ENCODE measurements at places on chromosomes 16 and 17.

DNA sequence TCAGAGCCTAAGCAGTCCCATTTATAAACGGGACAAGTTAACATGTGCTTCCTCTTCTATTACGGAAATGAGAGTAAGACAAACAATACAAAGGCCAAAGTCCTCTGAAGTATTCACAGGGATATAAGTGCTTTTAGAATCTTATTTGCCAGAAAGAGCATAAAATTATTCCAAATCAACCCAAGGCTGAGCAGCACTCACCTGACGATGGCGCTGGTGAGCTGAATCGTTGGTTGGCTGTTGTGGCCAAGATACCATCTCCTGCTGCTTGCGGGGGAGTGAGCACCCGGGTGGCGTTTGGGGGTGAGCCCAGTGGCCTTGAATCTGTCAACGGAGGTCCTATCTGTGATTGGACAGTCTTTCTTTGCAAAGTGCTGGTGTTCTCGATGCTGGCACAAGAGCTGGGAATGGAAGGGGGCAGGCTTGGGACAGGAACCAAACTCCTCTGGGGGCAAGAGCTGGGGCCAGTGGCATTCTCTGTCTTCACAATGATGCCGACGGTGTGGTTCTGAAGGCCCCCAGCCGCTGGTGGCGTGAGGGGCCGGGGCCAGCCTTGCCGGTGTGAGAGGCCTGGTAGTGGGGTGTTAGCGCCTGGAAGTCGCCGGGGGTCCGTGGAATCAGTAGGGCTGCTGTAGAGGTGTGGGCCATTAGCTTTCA is 9.5 kb upstream of the DHRS13 start:
- no peak for DNase-seq
- H3K4me1 ChIP-seq, result peaks cover 5% of the 10 kb centered on the region
- peaks cover 79% of the 10 kb centered on the region for H3K36me3 ChIP-seq
- no peaks in the 10 kb centered on the region for H3K27me3 ChIP-seq
- no peak overlapping the region for H3K27ac ChIP-seq

GRCh38 chr17:2337544-2338314 is 428 bp downstream of the SGSM2 start:
- peak overlapping the region; percentile 93 for H3K4me3 ChIP-seq
- peak; percentile 57 for DNase-seq
- H3K36me3 ChIP-seq, result peaks cover 22% of the 10 kb centered on the region
- H3K27ac ChIP-seq, result peak overlapping the region; percentile 82
- peaks cover 22% of the 10 kb centered on the region for H3K4me1 ChIP-seq

GRCh38 chr16:85746460-85747215 is 4.3 kb downstream of the C16orf74 start:
- no peak overlapping the region for H3K27ac ChIP-seq
- H3K4me3 ChIP-seq, result no peak overlapping the region
- H3K36me3 ChIP-seq, result no peaks in the 10 kb centered on the region
- H3K4me1 ChIP-seq, result peaks cover 8% of the 10 kb centered on the region

DNA sequence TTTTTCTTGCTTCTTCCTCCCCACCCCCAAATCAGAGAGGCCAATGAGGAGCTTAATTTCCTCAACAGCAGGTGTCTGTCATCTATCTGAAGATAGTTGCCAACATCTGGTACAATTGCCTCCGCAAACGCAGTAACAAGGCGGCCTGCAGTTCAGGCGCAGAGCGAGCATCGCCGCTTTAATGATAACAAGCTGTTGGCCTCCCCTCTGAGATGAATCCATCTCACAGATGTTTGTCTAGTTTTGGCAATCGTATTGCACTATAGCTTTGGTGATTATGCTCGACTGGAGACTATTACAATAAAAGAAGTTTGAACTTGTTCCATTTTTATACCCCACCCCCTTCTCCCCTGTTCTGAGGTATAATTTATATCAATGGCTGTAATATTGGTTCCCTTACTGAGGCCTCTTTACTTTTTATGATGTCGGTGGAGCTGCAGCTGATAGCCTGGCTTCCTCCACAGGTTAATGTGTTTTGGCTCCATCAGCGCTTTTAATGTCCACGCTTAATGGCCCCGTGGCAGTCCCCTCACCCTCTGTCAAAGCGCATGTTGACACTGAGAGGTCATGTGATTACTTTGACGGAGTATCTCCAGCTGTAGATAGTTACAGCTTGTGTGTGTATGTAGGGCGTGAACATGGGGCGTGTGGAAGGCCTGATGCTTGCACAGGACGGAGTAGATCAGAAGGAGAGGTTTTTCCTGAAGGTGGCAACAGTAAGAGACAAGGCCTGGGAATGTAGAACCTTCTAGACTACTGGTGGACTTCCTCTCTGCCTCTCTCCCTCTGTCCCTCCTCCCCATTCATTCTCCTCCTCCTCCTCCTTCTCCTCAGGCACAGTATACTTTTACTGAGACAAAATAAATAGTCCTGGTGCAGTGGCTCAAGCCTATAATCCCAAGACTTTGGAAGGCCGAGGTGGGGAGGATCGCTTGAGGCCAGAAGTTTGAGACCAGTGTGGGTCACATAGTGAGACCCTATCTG is 164.7 kb downstream of the MSI2 start:
- peaks cover 21% of the 10 kb centered on the region for H3K4me1 ChIP-seq
- H3K27ac ChIP-seq, result no peak overlapping the region
- no peak for DNase-seq
- no peak overlapping the region for H3K4me3 ChIP-seq

- peaks cover 49% of the 10 kb centered on the region for H3K4me1 ChIP-seq
- H3K27me3 ChIP-seq, result peaks cover 23% of the 10 kb centered on the region
- H3K27ac ChIP-seq, result peak overlapping the region; percentile 93
- DNase-seq, result peak; percentile 71
- peak overlapping the region; percentile 87 for H3K4me3 ChIP-seq
- no peaks in the 10 kb centered on the region for H3K36me3 ChIP-seq
These were observed 1.2 kb downstream of the HCRT start for GRCh38 chr17:42183741-42184711.

DNA sequence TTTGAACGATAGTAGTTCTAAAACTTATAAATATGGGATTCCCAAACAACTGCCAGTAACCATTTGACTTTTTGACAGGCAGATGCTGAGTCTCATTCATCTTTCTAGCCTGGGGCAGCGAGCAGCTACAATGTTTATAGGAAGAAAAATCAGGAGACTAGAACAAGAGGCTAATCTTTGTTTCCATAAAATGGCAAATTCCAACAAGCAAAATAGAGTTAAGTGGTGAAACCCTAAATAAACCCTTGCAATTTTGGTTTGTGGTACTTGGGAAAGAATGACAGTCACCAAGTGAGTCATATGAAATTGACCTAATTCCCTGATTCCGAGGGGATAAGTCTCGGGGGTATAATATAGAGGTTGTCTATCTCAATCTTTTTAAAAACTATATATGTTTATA is 27.3 kb upstream of the HS3ST2 start:
- peaks cover 7% of the 10 kb centered on the region for H3K27me3 ChIP-seq
- no peaks in the 10 kb centered on the region for H3K36me3 ChIP-seq
- peaks cover 10% of the 10 kb centered on the region for H3K4me1 ChIP-seq
- H3K4me3 ChIP-seq, result no peak overlapping the region
- no peak overlapping the region for H3K27ac ChIP-seq

DNA sequence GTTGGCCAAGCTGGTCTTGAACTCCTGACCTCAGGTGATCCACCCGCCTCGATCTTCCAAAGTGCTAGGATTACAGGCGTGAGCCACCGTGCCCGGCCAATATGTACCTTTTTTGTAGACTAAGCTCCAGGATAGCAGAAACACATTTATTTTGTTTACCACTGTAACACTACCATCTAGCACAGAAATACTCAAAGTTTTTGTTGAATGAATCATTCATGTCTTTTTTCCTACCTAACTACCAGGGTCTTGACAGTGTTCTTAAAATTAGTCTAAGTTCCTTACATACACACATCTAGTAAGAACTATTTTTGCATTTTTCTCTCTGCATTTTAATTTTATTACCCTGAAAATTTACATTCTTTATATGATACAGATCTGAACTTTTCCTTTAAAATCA is 44.4 kb downstream of the AKAP10 start:
- H3K4me3 ChIP-seq, result no peak overlapping the region
- peaks cover 51% of the 10 kb centered on the region for H3K36me3 ChIP-seq
- peaks cover 4% of the 10 kb centered on the region for H3K4me1 ChIP-seq
- no peak overlapping the region for H3K27ac ChIP-seq
- DNase-seq, result no peak

Data from activated CD4-positive, alpha-beta T cell treated with anti-CD3 and anti-CD28 coated beads, Interleukin-2, amount 10 ng/mL, durations not matched to agents 7 days and 5 days (primary cell).